ENCODE measurements at places on chromosomes 7 and 10.

DNA sequence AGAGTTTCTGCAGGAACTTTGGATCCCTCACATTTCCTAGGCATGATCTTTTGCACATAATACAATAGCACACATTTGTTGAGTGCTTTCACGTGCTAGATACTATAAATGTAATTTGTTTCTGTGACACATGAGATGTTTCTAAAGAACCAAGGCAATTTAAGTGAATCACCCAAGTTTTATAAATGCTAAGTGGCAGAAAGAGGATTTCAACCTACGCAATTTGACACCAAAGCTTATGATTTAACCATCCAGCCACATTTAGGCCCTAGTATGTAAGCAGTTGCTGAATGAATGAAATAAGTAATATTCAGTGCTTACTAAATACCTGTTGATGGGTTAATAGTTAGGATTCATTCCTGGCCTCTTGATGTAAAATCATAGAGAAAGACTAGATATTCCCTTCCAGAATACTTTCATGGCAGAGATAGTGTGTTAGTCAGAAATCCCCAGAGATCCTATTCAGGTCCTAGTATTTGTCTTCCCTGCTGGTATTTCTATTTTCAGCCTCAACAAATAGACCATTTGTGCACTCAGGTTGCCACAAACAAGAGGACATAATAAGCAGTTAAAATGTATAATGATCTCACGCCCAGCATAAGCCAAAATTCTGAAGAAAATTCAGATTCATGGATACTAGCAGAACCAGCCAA is 572.6 kb downstream of the IPMK start:
- peak; percentile 33 for DNase-seq

DNA sequence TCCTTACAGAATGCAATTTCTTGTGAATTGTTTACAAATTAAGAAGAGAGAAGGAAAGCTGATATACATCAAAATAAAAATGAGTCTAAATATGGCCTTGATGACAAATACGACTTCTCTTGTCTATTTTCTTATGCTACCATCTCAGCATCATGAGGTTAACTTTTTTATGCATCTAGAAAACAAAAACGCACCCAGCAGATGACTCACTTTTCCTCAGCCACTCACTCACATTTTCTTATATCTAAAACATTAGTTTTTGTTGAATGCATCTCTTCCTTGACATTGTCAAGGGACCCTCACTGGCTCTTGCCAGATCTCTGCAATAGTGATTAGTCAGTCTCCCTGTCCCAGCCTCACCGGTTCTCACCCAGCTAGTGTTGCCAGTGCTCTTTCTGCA is 256.4 kb upstream of the SLC26A5 start:
- DNase-seq: peak; percentile 49

- peak; percentile 13 for DNase-seq
Observed at GRCh38 chr10:6473901-6474370, 106.1 kb downstream of the PRKCQ start.

DNA sequence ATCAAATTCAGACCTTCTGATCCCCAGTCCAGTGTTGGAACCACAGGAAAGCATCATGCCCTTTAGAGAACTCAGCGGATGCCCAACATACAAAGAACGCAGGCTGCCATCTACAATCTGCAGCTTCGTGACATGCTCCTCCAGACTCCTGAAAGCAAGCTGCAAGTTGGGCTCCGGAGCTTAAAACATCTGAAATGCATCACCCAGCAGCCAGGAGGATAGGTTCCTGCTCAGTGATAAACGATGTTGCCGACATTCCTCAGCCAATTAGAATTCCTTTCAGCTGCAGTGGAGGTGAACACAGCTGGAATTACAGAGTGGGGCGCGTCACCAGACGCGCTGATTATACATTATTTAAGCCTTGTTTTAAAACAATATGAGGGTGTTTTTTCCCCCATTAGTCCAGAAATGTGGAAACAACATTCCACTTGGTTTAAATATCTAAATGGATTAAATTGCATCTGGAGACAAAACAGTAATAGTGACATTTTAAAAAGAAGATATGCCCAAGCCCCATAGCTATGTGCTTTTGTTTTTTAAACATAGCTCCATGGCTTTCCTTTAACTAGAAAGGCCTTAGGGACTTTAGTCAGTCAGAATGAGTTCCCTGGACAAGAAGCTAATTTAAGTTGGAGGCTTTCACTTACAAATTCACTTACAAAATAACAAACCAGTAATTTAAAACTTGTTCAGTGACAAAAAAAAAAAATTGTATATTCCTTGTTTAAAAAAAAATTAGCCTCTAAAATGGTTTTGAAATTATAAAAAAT is 6.3 kb downstream of the SMURF1 start:
- DNase-seq: peak; percentile 68

- no peak for DNase-seq
Observed at GRCh38 chr10:26524161-26524896, 86.2 kb downstream of the APBB1IP start.

- DNase-seq: no peak
Observed at GRCh38 chr7:157056957-157057902, 46.8 kb upstream of the MNX1 start.

- peak; percentile 12 for DNase-seq
Observed at GRCh38 chr7:140506788-140507464, 27.6 kb upstream of the MKRN1 start.

GRCh38 chr10:11646450-11646849 is 35.0 kb upstream of the USP6NL start:
- DNase-seq: no peak

- peak; percentile 44 for DNase-seq
Observed at GRCh38 chr10:97578171-97578844, 5.7 kb downstream of the ANKRD2 start.

DNA sequence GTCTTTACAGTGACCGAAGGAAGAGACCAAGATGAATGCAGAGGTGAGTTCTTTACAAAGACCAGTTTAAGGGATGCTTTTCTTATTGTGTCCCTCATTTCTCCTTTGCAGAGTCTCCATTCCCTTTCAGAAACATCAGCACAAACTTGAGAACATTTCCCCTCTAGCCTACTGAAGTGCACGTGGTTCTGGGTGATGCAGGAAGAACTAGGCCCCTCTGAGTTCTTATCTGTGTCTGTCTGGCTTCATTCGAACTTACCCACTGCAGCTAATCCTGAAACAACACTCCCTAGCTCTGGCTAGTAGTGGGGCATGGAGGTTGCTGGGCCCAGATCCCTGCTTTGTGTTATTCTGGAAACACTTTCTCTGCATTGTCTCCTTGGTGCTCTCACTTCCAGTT is 12.6 kb downstream of the BLVRA start:
- DNase-seq: no peak

- no peak for DNase-seq
Observed at GRCh38 chr10:124998624-124999291, 56.8 kb downstream of the ZRANB1 start.

DNA sequence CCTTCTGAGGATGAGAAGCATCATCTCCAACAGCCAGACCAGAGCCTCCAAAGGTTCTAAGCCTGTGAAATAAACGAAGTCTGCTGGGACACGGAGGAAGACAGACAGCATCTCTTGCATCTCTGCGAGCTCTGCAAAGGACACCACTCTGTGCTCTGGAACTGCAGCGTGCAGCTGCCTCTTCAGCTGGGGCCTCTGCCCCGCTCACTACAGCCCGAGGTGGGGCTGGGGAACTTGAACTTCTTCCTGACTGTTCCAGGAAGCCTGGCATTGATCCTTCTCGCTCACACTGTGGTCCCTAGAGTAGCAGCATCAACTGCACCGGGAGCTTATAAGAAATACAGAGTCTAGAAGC is 163.3 kb downstream of the USP6NL start:
- no peak for DNase-seq

DNA sequence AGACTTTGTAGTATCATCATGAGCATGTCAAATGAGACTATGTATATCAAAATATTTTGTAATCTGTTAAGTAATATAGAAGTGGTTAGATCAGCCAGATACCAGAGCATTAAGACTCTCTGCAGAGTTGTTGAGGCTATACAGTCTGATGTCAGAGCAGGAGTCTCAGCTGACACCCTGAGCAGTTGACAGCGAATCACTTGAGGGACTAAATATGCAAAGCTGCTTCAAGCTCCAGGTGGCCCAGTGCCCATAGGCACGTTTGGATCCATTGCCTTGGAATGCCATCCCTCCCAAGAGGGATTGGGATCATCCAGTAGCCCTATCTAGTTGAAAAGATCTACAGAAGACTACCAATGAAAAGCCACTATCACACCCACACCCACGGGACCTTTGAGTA is 210.2 kb downstream of the TAX1BP1 start:
- no peak for DNase-seq

- no peak for DNase-seq
Observed at GRCh38 chr7:38977685-38978084, at the start of gene POU6F2. Gene POU6F2, plus strand, starts transcription at chr7:38977909. Its CDS starts 45 bp downstream, at chr7:38977954.

DNA sequence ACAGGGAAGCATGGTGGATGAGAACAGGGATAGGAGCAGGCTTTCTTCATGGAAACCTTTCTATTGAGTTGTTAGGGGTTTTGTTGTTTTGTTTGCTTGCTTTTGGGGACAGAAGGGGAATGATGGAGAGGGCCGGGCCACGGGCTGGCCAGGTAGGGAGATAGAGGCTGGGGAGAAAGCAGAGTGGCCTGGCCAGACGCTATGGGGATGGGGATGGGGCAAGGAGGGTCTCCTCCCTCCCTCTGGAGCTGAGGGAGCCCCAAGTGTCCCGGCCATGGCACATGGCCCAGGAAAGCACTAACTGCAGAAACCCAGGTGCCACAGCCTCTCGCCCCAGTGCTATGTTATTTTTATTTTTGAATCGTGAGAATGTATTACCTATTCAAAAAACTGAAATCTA is 10.0 kb downstream of the AOC1 start:
- no peak for DNase-seq

- peak; percentile 30 for DNase-seq
Observed at GRCh38 chr7:142375710-142376313, 118.0 kb upstream of the PRSS58 start.

GRCh38 chr7:25706764-25707163 is 445.2 kb upstream of the NFE2L3 start:
- no peak for DNase-seq

- no peak for DNase-seq
Observed at GRCh38 chr10:129774736-129775401, 189.2 kb downstream of the EBF3 start.

GRCh38 chr10:97182288-97182990 is 3.3 kb downstream of the SLIT1 start:
- DNase-seq: no peak

GRCh38 chr7:4861227-4861626 is 603 bp downstream of the PAPOLB start:
- DNase-seq: no peak

DNA sequence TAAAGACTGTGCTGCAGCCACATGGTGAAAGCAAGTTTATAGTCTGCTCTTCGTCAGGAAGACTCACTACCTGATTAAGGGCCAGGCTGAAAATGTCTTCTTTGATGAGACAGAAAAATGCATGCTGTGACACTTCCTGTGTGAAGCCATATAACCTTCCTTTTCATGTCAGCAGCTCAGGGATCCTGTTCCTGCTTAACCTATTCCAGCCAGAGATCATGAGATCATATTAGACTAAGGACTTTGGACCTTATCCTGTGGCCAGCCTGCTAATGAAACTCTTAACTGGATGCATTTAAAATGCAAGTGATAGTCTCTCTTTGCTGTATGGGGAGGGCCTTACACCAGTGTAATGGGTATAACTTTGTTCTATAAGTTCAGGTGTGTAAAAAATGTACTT is 165.2 kb downstream of the PTEN start:
- no peak for DNase-seq

DNA sequence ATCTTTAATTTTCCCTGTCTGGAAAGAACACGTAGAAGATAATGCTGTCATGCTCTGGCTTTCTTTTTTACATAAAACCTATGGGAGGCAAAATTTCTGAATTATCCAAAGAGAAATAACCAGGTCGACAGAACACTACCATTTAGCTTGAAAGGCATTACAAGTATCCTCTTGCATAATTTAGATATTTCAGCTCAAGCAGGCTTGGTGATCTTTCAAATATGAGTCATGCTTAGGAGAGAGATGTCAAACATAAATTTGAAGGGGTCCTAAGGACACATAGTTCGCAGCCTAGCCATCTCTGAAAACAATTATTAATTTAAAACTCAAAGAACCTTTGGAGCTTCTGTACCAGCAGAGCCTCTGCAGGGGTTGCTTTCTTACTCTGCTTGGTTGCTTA is 100.9 kb downstream of the FAS start:
- DNase-seq: no peak

- no peak for DNase-seq
Observed at GRCh38 chr10:12790270-12790669, 211.2 kb downstream of the CCDC3 start.

DNA sequence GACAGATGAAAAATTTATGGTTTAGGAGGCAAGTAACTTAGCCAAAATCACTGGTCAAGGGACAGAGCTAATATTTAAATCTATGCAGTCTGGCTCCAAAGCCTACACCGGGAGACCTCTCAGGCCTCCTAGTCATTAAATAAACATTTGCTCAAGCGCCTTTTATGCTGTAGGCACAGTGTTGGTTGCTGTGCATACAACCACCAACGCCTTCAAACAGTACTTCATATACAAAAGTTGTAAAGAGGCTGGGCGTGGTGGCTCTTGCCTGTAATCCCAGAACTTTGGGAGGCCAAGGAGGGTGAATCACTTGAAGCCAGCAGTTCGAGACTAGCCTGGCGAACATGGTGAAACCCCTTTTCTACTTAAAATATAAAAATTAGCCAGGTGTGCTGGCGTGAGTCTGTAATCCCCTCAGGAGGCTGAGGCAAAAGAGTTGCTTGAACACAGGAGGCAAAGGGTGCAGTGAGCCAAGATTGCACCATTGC is 159.8 kb downstream of the MAGI2 start:
- DNase-seq: peak; percentile 61

- peak; percentile 47 for DNase-seq
Observed at GRCh38 chr7:28442540-28443420, 30.5 kb downstream of the CREB5 start.

DNA sequence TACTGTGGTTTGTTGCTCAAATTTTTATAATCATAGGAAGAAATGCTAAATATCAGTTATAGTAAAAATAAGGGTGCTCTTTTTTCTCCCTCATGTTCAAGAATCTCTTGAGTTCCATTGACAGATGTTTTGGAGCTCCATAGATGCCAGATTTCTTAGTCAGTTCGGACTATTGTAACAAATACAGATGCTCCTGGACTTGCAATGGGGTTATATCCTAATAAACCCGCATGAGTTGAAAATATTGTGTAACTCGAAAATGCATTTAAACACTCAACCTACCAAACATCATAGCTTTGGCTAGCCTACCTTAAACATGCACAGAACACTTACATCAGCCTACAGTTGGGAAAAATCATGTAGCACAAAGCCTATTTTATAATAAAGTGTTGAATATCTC is 100.7 kb upstream of the CSTF2T start:
- no peak for DNase-seq

- DNase-seq: no peak
Observed at GRCh38 chr10:75502838-75503237, 71.4 kb downstream of the LRMDA start.

- peak; percentile 99 for DNase-seq
Observed at GRCh38 chr7:73715648-73716317, 3.7 kb downstream of the STX1A start.

GRCh38 chr7:2637505-2638223 is 5.9 kb downstream of the TTYH3 start:
- no peak for DNase-seq

GRCh38 chr10:71081229-71081560 is 131.2 kb upstream of the UNC5B start:
- DNase-seq: no peak

- no peak for DNase-seq
Observed at GRCh38 chr10:70440296-70441160, 953 bp downstream of the NODAL start.

Measured in ELR (cell line).